CD8-positive, alpha-beta memory T cell (primary cell): ENCODE measurements at places on chromosomes 12 and 14. TPM values are rescaled to one million over a fixed set of nuclear protein-coding genes. Genes with fewer than 3 reads are reported as not detected.

NR1H4 gene
- total RNA-seq = not detected

KRT8 gene
- 0.46 TPM for total RNA-seq

FAM90A1 gene
- not detected for total RNA-seq

RHEBL1 gene
- total RNA-seq = 10.2 TPM

DENND5B gene
- total RNA-seq = not detected

DEPDC4 gene
- 1.4 TPM for total RNA-seq

TRIM9 gene
- 1.0 TPM for total RNA-seq

BATF gene
- total RNA-seq = 165 TPM

SLC4A8 gene
- 2.0 TPM for total RNA-seq

OTX2 gene
- not detected for total RNA-seq

TBC1D30 gene
- total RNA-seq = 1.7 TPM

RIMBP2 gene
- total RNA-seq = not detected

PTGES3 gene
- total RNA-seq = 431 TPM

CLEC1B gene
- total RNA-seq = not detected

- H3K27me3 ChIP-seq = no peaks in the 10 kb centered on the region
- no peaks in the 10 kb centered on the region for H3K4me1 ChIP-seq
- H3K36me3 ChIP-seq = no peaks in the 10 kb centered on the region
- no peak overlapping the region for H3K27ac ChIP-seq
- no peak overlapping the region for H3K4me3 ChIP-seq
- DNase-seq = no peak
Observed at GRCh38 chr12:131922772-131923171, 6.3 kb upstream of the PUS1 start.

DNA sequence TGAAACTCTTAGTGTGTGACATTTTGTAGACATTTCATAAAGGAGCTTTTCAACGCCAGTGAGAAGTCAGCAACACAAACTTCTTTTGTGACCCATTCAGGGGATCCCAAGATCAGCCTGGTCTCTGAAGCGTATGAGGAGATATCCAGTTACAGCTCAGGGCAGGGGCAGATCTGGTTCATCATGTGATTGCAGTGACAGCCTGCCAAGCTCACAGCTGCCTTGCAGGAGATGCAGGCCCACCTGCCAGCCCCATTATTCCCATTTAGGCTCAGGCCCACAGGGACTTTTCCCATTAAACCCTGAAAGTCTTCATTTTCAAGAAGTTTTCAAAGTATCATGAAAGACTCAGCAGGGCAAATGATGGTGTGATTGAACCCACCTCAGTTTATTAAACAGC, 38.3 kb downstream of the SRGAP1 start:
- no peak for DNase-seq
- no peaks in the 10 kb centered on the region for H3K27me3 ChIP-seq
- no peak overlapping the region for H3K4me3 ChIP-seq
- H3K36me3 ChIP-seq = no peaks in the 10 kb centered on the region

DNA sequence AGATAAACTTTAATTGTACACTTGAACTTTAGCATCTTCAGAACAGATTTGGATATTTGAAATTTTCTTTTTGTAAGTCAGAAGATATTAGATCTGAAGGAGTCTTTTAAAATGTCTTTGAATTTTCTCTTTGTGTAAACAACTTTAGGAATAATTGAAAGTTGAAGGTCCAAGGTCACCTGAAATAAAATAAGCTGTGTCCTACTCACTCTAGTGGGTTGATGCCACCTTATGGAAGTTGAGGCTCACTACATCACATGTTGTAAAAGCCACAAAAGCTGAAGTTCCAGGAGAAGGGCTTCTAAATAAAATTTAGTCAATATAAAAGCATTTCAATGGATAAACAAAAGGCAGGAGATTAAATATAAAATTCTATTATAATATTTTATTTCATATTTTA, 122.0 kb upstream of the ATXN7L3B start:
- H3K4me3 ChIP-seq = no peak overlapping the region
- DNase-seq = no peak
- H3K36me3 ChIP-seq = no peaks in the 10 kb centered on the region
- H3K4me1 ChIP-seq = no peaks in the 10 kb centered on the region
- H3K27me3 ChIP-seq = no peaks in the 10 kb centered on the region

GRCh38 chr12:53389702-53390101, 9.7 kb downstream of the SP1 start:
- no peak overlapping the region for H3K4me3 ChIP-seq
- no peak for DNase-seq
- H3K4me1 ChIP-seq = peaks cover 39% of the 10 kb centered on the region

GRCh38 chr12:83826112-83826511, 1086.5 kb downstream of the SLC6A15 start:
- H3K27me3 ChIP-seq = no peaks in the 10 kb centered on the region
- DNase-seq = no peak
- H3K4me1 ChIP-seq = no peaks in the 10 kb centered on the region
- H3K27ac ChIP-seq = no peak overlapping the region
- no peak overlapping the region for H3K4me3 ChIP-seq

- H3K27ac ChIP-seq = no peak overlapping the region
- H3K4me1 ChIP-seq = no peaks in the 10 kb centered on the region
- no peak for DNase-seq
- H3K27me3 ChIP-seq = no peaks in the 10 kb centered on the region
- no peaks in the 10 kb centered on the region for H3K36me3 ChIP-seq
Observed at GRCh38 chr12:93838193-93838592, 161.0 kb downstream of the CRADD start.

DNA sequence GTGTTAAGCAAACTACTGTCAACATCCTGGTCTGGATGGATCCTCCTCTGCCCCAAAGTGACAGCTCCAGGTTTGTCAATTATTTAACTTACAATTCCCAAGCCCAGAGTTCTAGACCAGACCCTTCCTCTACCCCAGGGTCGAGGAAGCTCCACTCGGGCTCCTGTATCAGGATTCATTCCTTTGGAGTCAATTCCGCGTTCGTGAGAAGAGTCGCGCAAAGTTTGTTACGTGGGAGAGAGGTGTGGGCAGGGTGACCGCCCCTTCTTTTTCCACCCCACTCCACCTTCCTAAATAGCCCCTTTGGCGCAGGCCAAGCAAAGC, 479 bp downstream of the SEL1L start:
- no peaks in the 10 kb centered on the region for H3K36me3 ChIP-seq
- H3K27me3 ChIP-seq = no peaks in the 10 kb centered on the region
- peak overlapping the region; percentile 79 for H3K4me3 ChIP-seq
- DNase-seq = no peak
- H3K4me1 ChIP-seq = peaks cover 50% of the 10 kb centered on the region
- H3K27ac ChIP-seq = peak overlapping the region; percentile 70

GRCh38 chr14:56147986-56148901, 30.0 kb downstream of the PELI2 start:
- no peaks in the 10 kb centered on the region for H3K36me3 ChIP-seq
- no peaks in the 10 kb centered on the region for H3K4me1 ChIP-seq
- no peak overlapping the region for H3K4me3 ChIP-seq
- DNase-seq = no peak
- H3K27ac ChIP-seq = no peak overlapping the region

GRCh38 chr14:101559624-101560533, 1.4 kb upstream of the DIO3 start:
- no peak overlapping the region for H3K27ac ChIP-seq
- peaks cover 11% of the 10 kb centered on the region for H3K27me3 ChIP-seq
- no peaks in the 10 kb centered on the region for H3K36me3 ChIP-seq
- DNase-seq = no peak
- H3K4me1 ChIP-seq = no peaks in the 10 kb centered on the region

GRCh38 chr12:75196865-75197264, 12.8 kb downstream of the KCNC2 start:
- H3K4me1 ChIP-seq = no peaks in the 10 kb centered on the region
- H3K4me3 ChIP-seq = no peak overlapping the region
- no peaks in the 10 kb centered on the region for H3K27me3 ChIP-seq
- H3K27ac ChIP-seq = no peak overlapping the region
- no peaks in the 10 kb centered on the region for H3K36me3 ChIP-seq

DNA sequence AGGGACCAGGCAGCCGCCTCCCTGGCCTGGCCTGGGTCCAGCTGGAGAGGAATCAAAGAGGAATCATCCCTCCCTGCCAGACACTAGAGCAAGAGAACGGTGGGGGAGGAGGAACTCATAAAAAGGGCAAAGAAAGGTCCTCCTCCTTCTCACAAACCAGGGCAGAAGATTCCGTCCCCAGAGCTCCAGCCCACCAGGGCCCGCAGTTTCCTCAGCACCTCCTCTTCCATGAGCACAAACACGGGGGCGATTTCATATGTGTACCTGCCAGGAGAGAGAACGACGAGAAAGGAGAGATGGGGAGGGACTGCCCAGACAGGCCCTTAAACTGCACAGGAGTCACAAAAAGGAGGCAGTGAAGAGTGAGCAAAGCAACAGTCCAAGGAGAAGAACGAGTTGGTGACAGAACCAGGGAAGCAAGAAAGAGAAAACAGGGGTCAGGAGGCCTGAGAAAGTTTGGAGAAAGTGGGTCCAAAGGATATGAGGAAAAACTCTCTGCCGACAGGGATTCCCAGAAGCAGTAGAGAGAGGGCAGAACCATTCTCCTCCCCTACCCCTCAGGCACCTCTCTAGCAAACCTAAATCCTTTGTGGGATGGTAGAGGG, 8.7 kb upstream of the ZNF740 start:
- no peaks in the 10 kb centered on the region for H3K27me3 ChIP-seq
- H3K4me1 ChIP-seq = no peaks in the 10 kb centered on the region
- H3K4me3 ChIP-seq = no peak overlapping the region

- no peak overlapping the region for H3K27ac ChIP-seq
- no peaks in the 10 kb centered on the region for H3K27me3 ChIP-seq
- no peak overlapping the region for H3K4me3 ChIP-seq
- no peak for DNase-seq
- no peaks in the 10 kb centered on the region for H3K36me3 ChIP-seq
- peaks cover 32% of the 10 kb centered on the region for H3K4me1 ChIP-seq
Observed at GRCh38 chr12:79895804-79896203, 39.1 kb downstream of the PPP1R12A start.

- no peaks in the 10 kb centered on the region for H3K27me3 ChIP-seq
- no peak overlapping the region for H3K27ac ChIP-seq
- no peak for DNase-seq
- no peaks in the 10 kb centered on the region for H3K4me1 ChIP-seq
Observed at GRCh38 chr12:131028587-131029338, 75.1 kb downstream of the ADGRD1 start.

- no peak overlapping the region for H3K27ac ChIP-seq
- H3K4me1 ChIP-seq = no peaks in the 10 kb centered on the region
- no peak overlapping the region for H3K4me3 ChIP-seq
- DNase-seq = no peak
- peaks cover 23% of the 10 kb centered on the region for H3K36me3 ChIP-seq
- H3K27me3 ChIP-seq = no peaks in the 10 kb centered on the region
Observed at GRCh38 chr12:66329941-66330340, 27.6 kb downstream of the HELB start.

DNA sequence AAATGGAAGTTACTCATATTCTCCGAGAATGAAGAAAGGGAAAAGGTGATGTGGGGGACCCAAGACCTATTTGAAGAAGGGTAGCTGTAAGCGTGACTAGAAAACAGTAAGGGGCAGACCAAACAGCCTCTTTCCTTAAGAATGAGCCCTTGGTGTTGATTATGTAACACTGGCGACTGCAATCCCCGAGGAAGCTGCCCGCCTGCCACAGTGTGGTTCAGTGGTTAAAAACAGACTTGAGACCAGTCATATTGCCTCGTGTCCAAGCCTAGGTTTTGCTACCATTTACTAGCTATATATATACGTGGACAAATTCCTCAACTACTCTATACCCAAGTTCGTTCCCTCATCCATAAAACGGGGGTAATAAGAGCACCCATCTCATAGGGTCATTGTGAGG, 49.1 kb downstream of the SSPN start:
- no peak overlapping the region for H3K4me3 ChIP-seq
- DNase-seq = no peak
- H3K4me1 ChIP-seq = no peaks in the 10 kb centered on the region
- H3K27ac ChIP-seq = no peak overlapping the region
- no peaks in the 10 kb centered on the region for H3K36me3 ChIP-seq
- H3K27me3 ChIP-seq = no peaks in the 10 kb centered on the region

GRCh38 chr12:128754275-128754674, 69.5 kb downstream of the SLC15A4 start:
- H3K36me3 ChIP-seq = no peaks in the 10 kb centered on the region
- no peak overlapping the region for H3K27ac ChIP-seq
- no peak for DNase-seq
- H3K27me3 ChIP-seq = no peaks in the 10 kb centered on the region
- H3K4me3 ChIP-seq = no peak overlapping the region
- H3K4me1 ChIP-seq = no peaks in the 10 kb centered on the region

GRCh38 chr12:114447274-114447716, 41.4 kb upstream of the TBX5 start:
- DNase-seq = no peak
- H3K36me3 ChIP-seq = no peaks in the 10 kb centered on the region
- no peak overlapping the region for H3K27ac ChIP-seq
- H3K27me3 ChIP-seq = peaks cover 12% of the 10 kb centered on the region
- H3K4me3 ChIP-seq = no peak overlapping the region

DNA sequence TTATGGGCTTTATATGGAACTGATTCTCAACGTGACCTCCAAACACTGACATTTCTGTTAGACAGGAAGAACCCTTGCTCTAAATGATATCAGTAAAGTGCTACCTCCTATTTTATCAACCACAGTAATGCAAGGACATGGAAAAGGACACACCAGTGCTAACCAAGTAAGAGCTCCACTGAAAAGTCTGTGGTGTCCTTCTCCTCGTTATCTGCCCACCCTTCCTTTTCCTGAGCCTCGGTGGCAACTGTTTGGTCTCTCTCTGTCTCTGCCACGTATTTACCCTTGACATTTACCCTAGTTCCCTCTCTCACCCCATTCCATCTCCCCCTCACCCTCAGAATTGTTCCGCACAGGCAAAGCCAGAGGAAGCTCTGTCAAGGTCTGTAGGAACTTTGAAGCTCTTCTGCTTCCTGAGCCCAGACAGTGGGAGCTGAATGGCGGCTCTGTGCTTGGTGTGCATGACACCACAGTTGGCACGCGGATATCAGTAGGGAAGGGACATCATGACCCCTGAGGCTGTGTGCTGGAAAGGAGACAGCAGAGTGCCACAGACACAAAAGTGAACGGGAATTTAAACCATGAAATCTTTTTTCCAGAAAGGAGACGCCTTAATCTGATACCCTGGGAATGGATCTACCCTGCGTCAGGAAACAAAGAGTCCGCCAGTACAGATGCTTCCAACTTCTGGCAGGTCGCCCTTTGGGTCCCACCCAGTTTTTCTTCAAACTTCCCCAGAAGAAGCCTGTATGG, 50.8 kb downstream of the NTN4 start:
- no peaks in the 10 kb centered on the region for H3K4me1 ChIP-seq
- no peaks in the 10 kb centered on the region for H3K36me3 ChIP-seq
- H3K4me3 ChIP-seq = no peak overlapping the region
- no peaks in the 10 kb centered on the region for H3K27me3 ChIP-seq

GRCh38 chr12:129530984-129531383, 372.8 kb downstream of the TMEM132D start:
- no peak overlapping the region for H3K4me3 ChIP-seq
- no peaks in the 10 kb centered on the region for H3K36me3 ChIP-seq
- no peaks in the 10 kb centered on the region for H3K27me3 ChIP-seq
- no peak for DNase-seq

GRCh38 chr14:93707475-93707874, 80.8 kb downstream of the PRIMA1 start:
- H3K27ac ChIP-seq = no peak overlapping the region
- H3K4me1 ChIP-seq = no peaks in the 10 kb centered on the region
- no peaks in the 10 kb centered on the region for H3K27me3 ChIP-seq
- H3K4me3 ChIP-seq = no peak overlapping the region
- no peak for DNase-seq
- no peaks in the 10 kb centered on the region for H3K36me3 ChIP-seq

- DNase-seq = no peak
- no peak overlapping the region for H3K27ac ChIP-seq
- no peaks in the 10 kb centered on the region for H3K36me3 ChIP-seq
- H3K27me3 ChIP-seq = no peaks in the 10 kb centered on the region
- no peak overlapping the region for H3K4me3 ChIP-seq
Observed at GRCh38 chr14:68225321-68225720, 405.7 kb downstream of the RAD51B start.
